Fibroblast of skin of left quadriceps (primary cell): ENCODE measurements at places on chromosomes 2 and 18.

DNA sequence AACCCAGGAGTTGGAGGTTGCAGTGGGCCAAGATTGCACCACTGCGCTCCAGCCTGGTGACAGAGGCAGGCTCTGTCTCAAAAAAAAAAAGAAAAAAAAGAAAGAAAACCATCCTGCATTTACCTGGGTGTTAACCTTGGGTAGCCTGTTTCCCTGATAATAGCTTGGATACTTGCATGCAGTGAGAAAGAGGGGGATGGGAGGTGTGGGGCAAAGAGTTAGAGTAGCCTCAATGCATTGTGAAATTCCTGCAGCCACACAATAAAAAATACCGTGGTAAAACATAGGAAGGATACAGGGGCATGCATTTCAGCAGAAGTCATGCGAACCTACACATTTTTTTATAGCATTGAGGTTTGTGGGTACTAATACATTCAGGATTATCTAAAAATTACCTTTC lies 76.6 kb upstream of the ZNF516 start:
- no peak for DNase-seq

DNA sequence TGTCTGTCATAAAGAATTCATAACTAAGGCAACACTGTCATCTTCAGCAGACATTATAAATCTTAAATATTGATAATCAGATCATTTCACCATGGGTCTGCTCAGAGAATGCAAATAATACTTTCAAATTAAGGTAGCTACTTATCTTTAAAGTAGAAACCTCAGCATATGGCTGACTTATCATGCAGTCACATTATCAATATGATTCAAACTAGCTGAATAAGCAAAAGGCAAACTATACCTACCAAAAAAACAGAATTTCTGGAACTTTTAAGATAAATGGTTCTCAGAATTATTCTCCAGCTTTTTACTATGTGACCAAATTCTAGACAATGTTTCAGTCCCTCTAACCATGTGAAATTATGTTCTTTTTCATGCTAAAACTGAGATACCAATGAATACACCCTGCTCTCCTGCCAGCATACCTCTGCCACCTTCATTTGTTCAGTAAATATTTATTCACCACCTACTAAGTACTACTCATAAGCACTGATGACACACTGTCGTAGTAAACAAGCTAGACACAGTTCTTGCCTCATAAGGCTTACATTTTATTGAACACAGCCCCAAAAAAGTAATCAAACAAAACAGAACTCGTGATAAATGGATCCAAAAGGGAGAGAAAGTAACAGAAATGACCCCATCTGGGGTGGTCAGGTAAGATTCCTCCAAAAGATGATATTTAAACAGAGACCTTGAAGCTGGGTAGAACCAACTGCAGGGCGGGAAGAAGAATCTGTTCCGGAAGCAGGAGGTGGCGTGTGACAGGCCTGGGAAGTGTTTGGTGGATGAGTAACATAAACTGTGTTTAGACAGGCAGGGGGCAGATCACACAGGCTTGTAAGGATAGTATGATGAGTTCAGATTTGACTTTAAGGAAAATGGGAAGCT lies 17.7 kb downstream of the SPIRE1 start:
- no peak for DNase-seq

GRCh38 chr2:222672068-222672401 lies 577 bp downstream of the MOGAT1 start:
- DNase-seq = no peak

DNA sequence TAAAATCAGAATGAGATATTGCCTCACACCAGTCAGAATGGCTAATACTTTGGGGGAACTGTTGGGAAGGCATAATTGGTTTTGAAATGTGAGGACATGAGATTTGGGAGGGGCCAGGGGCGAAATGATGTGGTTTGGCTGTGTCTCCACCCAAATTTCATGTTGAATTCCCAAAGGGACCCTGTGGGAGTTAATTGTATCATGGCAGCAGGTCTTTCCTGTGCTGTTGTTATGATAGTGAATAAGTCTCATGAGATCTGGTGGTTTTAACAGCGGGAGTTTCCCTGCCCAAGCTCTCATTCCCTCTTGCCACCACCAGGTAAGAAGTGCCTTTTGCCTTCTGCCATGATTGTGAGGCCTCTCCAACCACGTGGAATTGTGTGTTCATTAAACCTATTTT lies 59.6 kb downstream of the CSRNP3 start:
- no peak for DNase-seq

DNA sequence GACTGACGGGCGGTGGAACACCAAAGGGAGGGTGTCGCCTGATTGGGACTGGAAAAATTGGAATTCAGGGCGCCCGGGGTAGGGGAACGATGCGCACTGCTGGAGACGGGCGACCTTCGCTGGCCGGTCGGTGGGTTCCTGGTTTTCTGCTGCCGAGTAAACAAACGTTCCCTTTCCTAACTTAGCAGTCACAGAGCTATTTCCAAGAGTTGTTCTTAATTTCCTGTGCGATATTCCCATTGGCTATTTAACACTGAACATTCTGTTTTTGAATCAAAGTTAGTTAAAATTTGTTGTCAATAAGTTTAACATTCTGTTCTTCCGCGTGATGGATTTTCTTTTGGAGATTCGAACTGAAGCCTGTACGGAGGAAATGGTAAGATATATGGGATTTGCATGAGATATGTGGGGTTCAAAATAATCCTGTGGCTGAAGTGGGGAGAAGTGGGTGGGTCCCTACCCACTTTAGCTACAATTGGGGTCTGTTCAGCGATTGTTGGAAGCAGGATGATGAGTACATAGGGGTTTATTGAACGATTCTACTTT lies 862 bp downstream of the C18orf54 start:
- no peak for DNase-seq
